Left ventricle myocardium inferior (tissue), 1 donor: ENCODE measurements at places on chromosomes 7 and 10. TPM values are rescaled to one million over a fixed set of nuclear protein-coding genes. Genes with fewer than 3 reads are reported as not detected.

CALML3 gene
- total RNA-seq = not detected

- H3K27me3 ChIP-seq = peaks cover 39% of the 10 kb centered on the region
- no peak for DNase-seq
- H3K27ac ChIP-seq = no peak overlapping the region
- no peak overlapping the region for H3K4me3 ChIP-seq
- no peaks in the 10 kb centered on the region for H3K4me1 ChIP-seq
- no peaks in the 10 kb centered on the region for H3K36me3 ChIP-seq
Measured at GRCh38 chr7:155995183-155995612, 182.9 kb upstream of the SHH start.

RHOBTB1 gene
- total RNA-seq = 16.6 TPM

DNA sequence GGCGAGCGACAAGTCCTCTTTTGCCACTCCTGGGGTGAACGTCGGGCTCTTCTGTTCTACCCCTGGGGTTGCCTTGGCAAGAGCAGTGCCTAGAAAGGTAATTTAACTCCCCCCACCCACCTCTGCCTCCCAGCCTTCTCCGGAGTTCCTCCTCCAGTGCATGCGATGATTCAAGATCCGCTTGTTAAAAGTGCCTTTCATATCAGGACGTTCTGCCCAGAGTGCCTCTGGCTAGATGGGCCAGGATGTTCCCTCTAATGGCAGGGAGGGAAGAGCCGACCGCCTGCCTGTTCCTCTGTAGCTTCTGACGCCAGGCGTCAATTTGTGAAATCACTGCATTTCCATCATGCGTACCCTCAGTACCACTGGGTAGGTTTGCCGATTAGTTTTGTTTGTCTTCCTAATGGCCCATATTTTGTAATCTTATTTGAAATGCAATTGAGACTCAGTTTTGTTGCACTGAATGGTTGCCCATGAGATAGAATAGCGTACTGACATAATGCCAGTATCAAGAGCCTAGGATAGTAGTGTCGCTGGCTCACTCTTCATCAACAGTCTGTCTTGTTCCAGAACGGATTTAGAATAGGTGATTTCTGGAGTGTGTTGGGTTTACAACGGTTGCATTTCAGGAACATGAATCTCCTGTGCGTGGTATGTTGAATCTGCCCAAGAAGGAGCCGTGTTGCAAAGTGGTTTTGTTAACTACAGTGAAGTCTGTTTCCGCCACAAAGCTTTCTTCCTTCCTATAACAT is 13.5 kb downstream of the ECHDC3 start:
- no peaks in the 10 kb centered on the region for H3K27me3 ChIP-seq
- H3K27ac ChIP-seq = peak overlapping the region; percentile 78
- H3K4me1 ChIP-seq = peaks cover 71% of the 10 kb centered on the region
- H3K4me3 ChIP-seq = no peak overlapping the region

ANXA8L1 gene
- not detected for total RNA-seq

GRCh38 chr10:15518250-15518649 is 147.2 kb upstream of the FAM171A1 start:
- H3K36me3 ChIP-seq = no peaks in the 10 kb centered on the region
- DNase-seq = no peak
- H3K4me3 ChIP-seq = no peak overlapping the region
- H3K27ac ChIP-seq = no peak overlapping the region

GRCh38 chr7:130970696-130971095 is 236.7 kb upstream of the KLF14 start:
- peaks cover 31% of the 10 kb centered on the region for H3K36me3 ChIP-seq
- no peaks in the 10 kb centered on the region for H3K27me3 ChIP-seq
- no peak overlapping the region for H3K4me3 ChIP-seq
- H3K27ac ChIP-seq = peak overlapping the region; percentile 16
- no peak for DNase-seq

AOAH gene
- total RNA-seq = 1.9 TPM

SFRP5 gene
- 8.7 TPM for total RNA-seq

- H3K4me1 ChIP-seq = peaks cover 40% of the 10 kb centered on the region
- no peaks in the 10 kb centered on the region for H3K36me3 ChIP-seq
- DNase-seq = peak; percentile 67
Measured at GRCh38 chr10:50991456-50992355, 82.6 kb upstream of the PRKG1 start.

- no peaks in the 10 kb centered on the region for H3K36me3 ChIP-seq
- H3K4me3 ChIP-seq = no peak overlapping the region
- H3K27me3 ChIP-seq = peaks cover 8% of the 10 kb centered on the region
- no peak for DNase-seq
- no peak overlapping the region for H3K27ac ChIP-seq
Measured at GRCh38 chr7:98687111-98687751, 70.1 kb downstream of the NPTX2 start.

DNA sequence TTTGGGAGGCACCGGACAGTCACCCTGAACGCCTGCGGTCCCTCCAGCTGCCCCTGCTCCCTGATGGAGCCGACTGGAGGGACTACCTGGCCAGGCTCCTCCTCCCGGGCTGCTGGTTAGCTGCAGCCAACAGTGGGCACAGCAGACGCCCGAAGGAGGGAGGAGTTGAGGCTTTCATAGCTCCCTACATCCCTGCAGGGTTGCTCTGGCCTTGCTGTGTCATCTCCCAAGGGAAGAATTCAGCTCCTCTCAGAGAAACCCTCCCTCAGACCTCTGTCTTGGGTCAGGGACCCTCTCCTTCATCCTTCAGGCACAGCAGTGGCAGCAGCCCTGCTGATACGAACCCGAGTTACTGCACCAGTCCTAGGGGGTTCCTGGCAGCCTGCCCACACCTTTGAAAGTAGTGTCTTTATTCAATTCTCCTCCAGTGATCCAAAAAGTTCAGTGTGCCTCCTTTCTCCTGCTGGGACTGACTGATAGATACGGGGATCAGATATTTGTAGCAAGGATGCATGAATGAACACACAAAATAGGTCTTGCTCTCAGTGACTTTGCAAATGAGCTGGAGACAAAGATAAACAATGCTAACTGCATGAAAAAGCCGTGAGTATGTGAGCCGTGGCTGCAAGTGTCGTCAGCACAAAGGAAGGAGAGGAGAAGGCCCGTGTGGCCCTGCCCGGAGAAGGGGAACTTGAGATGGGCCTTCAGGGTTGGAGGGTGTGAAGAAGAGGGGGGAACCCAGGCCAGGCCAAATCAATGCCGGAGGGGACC is 136.6 kb downstream of the PRKAG2 start:
- peaks cover 56% of the 10 kb centered on the region for H3K4me1 ChIP-seq
- no peak overlapping the region for H3K4me3 ChIP-seq
- DNase-seq = no peak
- no peak overlapping the region for H3K27ac ChIP-seq
- H3K27me3 ChIP-seq = no peaks in the 10 kb centered on the region

- H3K27me3 ChIP-seq = no peaks in the 10 kb centered on the region
- H3K36me3 ChIP-seq = no peaks in the 10 kb centered on the region
- H3K27ac ChIP-seq = peak overlapping the region; percentile 99
- peak; percentile 92 for DNase-seq
Measured at GRCh38 chr10:79070606-79071395, 2.0 kb downstream of the ZMIZ1 start.
